ENCODE measurements at places on chromosomes 11 and 22.
A peak's percentile ranks its signal among the peaks of the same experiment; 100 is the strongest.

- DNase-seq = no peak
Observed at GRCh38 chr22:46147471-46148267, 2.7 kb upstream of the PPARA start.

DNA sequence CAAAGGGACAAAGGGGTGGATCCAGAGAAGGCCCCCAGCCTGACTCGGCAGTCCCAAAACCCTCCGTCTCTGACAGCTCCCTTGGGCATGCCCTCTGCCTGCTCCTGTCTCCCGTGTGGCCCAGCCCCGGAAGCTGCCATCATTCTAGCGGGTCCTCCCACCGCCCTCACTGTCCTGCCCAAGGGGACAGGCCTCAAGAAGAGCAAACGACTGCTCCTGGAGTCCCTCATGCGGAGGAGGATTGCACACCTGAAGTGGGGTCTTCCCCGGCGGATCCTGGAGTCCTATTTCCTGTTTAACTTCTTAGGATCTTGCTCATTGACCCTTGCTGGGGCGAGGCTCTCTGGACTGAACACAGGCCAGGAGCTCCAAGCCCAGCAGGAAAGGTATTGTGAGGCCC, 2.6 kb upstream of the MEI1 start:
- no peak for DNase-seq

DNA sequence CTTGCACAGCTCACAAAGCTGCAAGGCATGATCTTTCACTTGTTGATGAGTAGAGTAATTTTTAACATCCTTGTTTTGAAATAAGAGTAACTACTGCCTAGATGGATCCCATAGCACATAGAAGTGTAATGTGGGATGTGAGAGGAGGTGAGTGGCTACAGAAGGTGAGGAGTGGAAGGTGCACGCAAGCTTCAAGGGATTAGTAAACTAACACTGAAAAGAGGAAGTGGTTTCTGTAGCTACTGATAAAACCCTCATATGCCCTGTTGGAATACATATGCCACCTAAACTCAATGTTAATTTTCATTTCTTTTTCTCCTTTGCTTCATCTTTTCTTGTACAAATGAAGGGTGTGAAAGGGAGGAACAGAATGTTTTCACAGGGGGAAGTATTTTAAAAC, 22.0 kb upstream of the CTSC start:
- DNase-seq = no peak

DNA sequence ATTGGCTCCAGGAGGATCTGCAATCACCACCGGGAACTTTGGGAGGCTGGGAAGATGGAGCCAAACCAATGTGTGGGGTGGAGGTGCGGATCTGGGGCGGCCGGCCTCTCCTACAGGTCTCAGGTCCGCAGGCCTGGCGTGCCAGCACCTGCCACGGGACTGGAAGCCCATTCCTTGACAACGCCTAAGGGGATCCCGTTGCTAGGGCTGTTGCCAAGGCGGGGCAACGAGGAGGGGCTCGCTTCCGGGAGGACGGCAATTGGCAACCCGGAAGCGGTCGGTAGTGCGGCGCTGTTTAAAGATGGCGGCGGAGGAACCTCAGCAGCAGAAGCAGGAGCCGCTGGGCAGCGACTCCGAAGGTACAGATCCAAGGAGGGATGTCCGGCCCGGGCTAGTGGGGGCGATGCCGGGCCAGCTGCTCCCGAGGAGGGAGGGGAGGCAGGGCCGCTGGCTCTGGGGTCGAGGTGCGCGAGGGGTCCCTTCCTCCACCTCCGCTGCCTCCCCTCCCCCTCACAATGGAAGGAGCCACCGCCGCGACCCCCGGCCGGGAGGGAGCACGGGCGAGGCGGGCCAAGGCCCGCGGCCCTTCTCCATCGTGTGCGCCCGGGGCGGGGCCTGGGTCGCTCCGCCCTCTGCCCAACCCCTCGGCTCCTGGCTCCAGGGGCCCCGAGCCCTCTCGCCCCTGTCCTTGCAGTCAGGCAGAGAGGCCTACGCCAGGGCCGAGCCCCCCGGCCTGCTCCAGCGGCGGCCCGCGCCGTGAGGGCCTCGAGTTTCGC, at the start of gene OTUB1:
TSS of gene OTUB1 (plus strand) at position 283 of the 776 bp plus-strand sequence. CDS start at position 302, 19 bp downstream.
- no peak for DNase-seq

DNA sequence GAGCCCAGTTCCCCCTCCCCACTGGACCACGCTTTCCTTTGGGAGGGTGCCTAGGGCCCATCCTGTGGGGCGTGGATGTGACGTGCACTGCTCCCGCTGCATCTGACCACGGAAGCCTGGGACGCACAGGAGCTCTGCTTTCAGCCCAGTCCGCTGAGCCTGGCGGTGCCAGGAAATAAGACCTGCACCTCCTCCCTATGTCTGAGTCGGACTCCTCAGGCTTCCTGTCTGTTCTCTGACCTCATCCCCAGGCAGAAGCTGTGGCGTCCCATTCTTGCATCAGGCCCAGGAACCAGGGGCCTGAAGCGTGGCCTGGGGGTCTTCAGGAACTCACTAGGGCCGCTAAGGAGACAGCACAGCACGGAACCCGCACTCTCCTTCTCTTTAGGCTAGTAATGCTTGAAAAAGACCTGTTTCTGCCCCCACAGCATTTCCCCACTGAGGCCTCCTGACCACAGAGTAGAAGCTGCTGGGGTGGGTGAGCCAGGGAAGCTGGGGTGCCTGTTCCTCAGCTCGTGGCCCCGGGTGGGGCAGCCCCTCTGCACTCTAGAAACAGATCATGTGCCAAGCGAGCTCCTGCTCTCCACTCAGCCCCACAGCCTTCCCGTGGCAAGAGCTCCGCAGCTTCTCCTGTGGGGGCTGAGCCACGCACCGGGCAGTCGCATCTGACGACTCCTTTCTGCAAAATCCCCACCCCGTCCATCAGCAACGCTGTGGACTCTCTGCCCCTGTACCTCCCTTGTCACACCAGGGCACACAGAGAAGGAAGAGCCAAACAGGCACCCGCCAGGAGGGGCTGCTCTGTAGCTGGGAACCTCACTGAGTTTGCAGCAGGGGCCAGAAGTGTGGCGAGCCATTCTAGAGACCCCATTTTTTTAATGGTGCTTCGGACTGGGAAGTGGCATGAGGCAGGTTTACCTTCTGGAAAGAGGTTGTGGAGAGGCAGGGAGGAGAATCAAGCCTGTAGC, 22.6 kb downstream of the MOV10L1 start:
- no peak for DNase-seq

GRCh38 chr11:130740819-130741218, 175.5 kb downstream of the SNX19 start:
- DNase-seq = no peak

GRCh38 chr11:44120169-44120568, 24.7 kb downstream of the EXT2 start:
- no peak for DNase-seq

DNA sequence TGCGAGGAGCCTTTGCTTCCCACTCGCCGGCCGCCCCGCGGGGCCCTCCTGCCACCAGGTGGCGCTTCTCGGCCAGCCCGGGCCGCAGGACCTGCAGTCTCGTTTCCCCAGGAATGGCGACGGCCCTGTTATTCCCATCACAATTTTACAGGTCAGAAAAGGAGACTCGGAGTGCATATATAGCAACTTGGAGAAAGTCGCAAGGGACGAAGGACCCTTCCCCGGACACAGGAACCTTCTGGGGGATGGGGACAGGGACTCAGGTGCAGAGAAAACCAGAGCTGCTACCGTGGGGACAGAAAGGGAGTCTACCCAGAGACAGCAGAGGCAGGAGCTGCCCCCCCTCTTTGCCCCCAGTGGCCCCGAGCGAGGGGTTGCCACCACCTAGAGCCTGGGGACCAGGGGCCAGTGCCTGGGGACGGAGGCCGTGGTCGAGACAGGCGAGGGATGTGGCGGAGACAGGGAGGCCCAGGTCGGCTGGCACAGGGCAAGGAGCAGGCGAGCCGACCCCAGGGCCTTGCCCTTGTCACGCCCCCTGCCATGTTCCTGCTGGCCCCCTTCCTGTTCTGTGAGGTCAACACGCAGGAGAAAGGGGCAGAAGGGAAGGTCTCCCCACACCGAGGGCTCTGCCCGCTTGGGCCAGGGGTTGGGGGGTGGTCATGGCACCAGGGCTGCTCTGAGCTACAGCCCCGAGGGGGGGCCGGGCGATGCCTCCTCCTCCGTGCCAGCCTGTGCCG, 3.5 kb upstream of the KRTAP5-6 start:
- peak; percentile 13 for DNase-seq

DNA sequence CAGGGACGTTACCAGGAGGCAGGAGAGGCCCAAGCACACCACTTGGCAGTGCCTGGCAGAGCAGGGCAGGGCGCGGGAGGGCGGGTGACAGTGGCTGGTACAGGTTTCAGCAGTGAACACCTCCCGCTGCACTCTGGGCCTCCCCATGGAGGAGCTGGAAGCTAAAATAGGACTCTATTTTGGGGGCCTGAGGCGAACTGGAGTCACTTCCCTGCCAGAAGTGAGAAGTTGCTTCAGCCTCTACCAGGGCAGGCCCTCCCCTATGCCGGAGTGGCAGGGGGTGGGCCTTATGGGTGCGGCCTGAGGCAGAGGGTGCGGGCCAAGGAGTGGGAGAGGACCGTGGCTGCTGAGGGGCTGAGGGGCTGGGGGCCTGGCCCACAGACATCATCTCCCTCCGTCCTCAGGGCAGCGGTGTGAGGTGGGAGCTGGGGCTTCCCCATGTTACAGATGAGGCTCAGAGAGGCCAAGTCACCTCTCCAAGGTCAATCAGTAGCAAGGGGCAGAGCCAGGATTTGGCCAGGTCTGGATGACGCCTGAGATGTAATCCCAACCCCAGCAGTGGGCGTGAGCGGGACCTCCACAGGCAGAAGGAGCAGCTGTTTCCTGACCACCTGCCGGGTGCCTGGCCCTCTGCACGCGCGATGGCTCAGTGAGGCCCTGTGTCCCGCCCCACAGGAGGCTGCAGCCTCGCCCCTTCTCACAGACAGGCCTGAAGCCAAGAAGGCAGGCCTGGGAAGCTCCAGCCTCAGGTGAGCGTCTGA, 39.3 kb downstream of the KCNJ4 start:
- no peak for DNase-seq

GRCh38 chr22:48069256-48069655, 1306.8 kb downstream of the TBC1D22A start:
- no peak for DNase-seq
